Cerebellar cortex (tissue), 1 donor: ENCODE measurements at places on chromosomes 2 and 18.

GRCh38 chr2:219475697-219476651 is 22.7 kb upstream of the GMPPA start:
- DNase-seq: peak; percentile 79

DNA sequence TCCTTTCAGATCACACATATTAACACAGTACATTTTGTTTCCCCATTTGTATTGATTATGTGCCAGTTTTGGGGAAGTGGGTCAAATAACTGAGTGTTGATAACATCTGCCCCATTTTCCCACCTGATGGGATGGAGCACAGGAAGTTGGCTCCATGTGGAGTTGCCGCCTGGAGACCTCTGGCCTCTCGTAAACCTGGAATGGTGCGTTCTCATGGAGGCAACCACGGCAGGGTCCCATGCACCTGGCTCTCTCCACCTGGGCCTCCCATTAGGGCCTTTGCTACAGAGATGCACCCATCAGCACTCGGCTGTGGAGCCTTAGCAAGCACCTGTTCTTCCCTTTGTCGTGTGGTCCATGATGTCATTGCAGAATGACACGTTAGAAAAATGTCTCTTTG is 130.6 kb downstream of the MBP start:
- DNase-seq: no peak

DNA sequence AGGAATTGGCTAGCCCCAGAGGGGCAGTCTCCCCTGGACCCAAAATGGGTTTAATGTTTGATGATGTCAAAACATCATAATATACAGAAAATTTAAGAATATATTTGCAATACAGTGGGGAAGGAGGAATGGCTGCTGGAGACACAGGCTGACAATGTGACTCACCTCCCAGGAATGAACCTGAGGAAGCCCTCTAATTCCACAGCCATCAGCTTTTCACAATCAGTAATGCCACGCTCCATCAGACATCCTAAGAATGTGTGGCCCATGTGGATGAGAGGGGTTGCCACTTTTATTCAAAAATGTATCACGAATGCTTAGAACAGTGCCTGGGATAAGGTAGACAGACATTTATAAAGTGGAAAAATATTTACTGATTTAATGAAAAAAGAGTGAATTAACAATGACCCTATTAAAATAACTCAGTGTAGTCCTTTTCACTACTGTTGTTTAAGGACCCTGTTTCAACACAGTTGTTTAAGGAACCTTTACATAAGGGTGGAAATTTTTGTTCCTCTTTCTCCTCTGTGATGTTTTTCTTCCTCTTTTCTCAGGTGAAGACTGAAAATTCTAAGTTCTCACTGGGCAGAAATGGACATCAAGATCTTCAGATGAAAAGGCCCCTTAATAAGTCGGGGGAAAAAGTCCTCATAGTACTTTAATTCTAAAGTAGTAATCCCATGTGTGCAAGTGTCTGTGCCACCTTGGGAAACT is 17.5 kb upstream of the TMEM163 start:
- DNase-seq: no peak

DNA sequence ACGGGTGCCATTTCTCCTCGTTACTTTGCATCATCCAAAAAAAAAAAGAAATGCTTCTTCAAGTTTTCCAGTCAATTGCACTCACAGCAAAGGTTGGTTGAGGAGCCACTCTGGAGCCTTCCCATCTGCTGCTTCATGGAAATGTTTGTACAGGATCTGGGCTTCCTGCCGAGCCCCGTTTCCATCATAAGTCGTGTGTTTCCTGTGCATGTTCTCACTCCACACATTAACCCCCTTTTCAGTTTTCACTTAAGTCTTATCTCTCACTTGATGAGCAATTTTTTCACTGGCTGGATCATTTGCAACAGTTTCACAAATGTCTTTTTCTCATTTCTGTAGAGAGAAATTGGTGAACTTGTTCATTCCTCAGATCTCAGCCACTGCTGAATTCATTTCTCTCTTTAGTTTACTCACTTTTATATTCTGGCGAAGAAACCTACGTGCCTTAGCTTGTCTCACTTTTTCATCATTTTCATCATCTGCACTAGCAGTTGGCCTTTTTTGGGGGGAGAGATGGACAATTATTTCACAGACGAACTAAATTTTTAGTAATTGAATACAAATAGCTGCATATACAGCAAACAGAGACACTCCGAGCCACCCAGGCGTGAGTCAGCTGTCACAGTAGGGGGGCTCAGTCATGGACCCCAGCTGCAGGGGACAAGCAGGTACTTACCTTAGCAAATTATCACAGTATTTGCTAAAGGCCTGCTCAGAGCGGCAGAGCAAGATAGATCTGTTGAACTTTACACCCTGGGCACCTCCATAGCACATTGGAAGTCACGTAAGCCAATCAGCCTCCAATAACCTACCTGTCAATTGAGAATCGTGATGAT is 750.8 kb upstream of the ID2 start:
- peak; percentile 74 for DNase-seq

- no peak for DNase-seq
Measured at GRCh38 chr2:175817221-175817620, 184.8 kb downstream of the LNPK start.

DNA sequence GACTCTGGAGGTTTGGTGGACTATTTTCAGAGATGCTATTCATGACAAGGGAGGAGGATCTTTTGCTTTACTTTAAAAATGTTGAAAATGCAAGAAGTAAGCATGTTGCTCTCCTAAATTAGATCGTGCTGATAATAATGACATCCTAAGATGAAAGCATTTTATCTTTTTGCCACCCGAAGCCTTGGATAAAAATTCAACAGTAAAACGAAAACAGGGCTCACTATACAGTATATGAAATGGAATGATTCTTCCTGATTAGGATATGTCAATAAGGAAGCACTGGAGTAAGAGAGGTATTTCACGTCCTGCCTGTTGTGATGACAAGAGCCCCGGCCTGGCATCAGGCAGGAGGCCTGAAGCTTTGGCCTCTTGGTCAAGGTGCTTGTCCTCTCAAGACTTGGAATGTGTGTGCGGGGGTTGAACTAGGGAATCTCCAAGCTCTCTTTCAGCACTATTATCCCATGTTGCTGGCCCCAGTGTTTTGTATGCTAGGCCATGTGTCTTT is 306.0 kb downstream of the MTX2 start:
- no peak for DNase-seq

DNA sequence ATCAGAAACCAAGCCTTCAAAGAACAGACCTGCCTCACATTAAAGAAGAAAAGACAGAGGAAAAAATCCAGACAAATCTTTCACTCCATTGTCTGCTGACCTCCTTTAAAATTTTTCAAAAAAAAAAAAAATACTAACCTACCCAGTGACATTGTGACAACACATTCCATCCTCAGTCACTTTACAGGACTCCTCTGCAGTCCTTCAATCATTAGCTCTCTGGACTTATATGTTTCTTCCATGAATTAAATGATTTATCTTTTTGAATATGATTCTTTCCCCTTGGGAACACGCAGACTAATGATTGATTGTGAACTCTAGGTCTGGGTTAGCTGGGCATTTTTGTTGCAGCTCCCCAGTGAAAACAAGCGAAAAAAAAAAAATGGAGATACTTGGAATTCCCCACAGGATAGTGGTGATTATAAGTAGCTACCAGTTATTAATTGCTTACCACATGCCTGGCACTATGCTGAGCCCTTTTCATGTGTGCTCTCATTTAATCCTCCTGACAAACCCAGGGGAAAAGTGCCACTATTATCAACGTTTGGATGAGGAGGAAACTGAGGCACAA is 261.3 kb upstream of the NCKAP5 start:
- no peak for DNase-seq

DNA sequence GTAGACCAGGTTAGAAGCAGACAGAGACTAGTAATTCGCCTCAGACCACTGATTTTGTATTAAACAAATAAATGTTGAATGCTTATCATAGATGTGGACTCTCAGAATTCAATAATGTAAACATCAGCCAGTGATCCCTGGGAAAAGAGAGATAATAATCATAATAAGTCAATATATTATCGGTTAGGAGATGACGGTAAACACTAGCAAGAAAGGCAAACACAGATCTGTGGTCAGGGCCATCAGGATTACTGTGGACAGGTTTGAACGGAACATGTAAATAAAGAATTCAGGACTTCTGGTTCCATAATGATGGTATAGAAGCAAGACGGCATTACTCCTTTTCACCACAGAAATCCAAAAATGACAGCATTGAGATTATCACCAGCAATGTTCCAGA is 861.6 kb downstream of the CBLN2 start:
- DNase-seq: no peak

DNA sequence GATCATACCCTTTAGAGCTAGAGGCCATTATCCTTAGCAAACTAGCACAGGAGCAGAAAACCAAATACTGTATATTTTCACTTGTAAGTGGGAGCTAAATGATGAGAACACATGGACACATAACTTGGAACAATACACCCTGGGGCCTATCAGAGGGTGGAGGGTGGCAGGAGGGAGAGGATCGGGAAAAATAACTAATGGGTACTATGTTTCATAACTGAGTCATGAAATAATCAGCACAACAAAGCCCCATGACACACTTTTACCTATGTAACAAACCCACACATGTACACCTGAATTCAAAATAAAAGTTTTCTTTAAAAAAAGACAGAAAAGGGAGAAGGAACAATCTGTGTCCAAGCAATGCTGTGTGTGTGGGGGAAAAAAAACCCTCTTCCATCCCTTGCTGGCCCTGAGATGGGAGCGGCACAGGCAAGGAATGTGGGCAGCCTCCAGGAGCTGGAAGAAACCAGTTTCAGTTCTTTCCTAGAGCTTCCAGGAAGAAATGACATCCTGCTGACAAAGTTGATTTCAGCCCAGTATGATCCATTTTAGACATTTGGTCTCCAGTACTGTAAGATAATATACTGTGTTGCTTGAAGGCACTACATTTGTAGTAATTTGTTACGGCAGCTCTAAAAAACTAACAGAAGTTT is 458.7 kb upstream of the CNTNAP5 start:
- no peak for DNase-seq

GRCh38 chr2:207764096-207764630 is 5.5 kb downstream of the FZD5 start:
- DNase-seq: no peak

- DNase-seq: no peak
Measured at GRCh38 chr2:140416577-140416976, 1636.4 kb upstream of the NXPH2 start.

DNA sequence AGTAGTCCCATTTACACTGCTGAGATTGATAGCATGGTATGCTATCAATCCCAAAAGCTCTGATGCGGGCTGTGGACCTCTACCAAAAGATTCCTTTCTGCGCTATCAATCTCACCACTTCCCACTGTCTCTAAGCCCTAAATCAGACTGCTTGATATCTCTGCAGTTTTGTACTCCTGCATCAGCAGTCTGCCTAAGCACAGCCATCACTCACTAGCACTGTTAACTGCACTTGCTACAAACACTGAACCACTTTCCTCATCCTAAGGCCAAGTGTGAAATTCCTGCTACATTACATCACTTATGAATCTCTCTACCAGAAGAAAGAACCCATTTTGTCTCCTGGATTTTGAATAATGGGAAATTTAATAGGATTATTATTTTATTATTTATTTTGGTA is 237.0 kb downstream of the HNMT start:
- DNase-seq: no peak

DNA sequence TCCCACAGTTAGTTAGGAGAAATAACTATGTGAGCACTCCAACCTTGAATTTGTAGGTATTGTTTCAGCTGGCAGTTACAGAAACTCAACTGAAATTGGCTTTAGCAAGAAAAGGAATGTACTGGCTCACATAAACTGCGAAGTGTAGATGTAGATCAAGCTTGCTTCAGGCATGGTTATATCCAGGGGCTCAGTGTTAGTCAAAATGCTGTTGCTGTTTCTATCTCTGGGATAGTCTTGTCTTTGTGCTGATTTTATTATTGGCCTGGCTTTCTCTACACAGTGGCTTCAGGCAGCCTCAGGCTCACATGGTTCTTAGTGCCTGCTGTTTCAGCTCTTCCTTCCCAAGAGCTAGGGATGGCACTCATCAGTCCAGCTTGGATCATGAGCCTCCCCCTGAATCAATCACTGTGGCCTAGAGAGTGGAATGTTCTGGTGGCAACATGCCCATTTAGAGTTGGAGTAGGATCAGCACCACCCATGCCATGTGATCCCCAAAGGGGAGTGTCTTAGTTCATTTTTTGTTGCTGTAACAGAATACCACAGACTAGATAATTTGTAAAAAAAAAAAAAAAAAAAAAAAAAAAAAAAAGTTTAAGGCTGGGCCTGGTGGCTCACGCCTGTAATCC is 69.1 kb upstream of the FOXI3 start:
- DNase-seq: no peak

DNA sequence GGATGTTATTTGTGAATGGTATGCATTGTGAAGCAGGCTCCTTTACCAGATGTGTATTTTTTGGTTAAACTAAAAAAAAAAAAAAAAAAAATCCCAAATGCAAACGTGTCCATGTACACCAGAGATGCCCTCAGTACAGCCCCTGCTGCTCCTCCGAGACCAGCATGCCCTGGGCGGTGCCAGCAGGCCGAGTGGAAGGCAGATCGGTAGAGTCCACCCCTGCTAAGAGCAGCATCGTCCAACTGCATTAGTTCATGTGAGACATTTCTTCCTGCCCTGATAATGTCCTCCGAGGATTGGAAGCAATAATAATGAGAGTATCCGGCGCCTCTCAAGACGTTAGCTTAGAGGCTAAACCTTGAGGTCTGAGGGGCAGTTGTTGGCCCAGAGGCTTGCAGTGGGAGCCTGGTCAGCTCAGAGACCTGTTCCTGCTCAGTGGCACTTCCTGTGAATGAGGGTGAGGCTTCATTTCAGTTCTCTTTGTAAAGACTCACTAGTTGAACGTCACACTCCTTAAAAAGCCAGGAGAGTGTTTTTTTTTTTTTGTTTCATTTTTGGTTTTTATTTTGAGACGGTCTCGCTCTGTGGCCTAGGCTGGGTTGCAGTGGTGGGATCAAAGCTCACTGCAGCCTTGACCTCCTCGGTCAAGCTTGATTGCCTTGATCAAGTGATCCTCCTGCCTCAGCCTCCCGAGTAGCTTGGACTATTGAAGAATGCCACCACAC is 5.6 kb downstream of the SLC66A3 start:
- DNase-seq: no peak

DNA sequence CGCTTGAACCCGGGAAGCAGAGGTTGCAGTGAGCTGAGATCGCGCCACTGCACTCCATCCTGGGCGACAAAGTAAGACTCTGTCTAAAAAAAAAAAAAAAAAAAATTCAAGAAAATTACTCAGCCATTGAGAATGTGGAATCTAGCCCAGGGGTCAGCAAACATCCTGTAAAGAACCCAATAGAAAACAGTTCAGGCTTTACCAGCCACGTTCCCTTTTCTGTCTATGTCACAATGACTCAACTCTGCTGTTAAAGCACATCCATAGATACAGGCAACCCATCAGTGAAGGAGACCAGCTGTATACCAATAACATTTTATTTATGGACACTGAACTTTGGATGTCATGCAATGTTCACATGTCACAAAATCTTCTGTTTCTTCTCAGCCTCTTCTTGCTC is 435.6 kb upstream of the GYPC start:
- no peak for DNase-seq

- peak; percentile 54 for DNase-seq
Measured at GRCh38 chr2:9230051-9230802, 23.6 kb downstream of the ASAP2 start.
